ENCODE measurements at places on chromosomes 2 and 18.
A peak's percentile ranks its signal among the peaks of the same experiment; 100 is the strongest.

DNA sequence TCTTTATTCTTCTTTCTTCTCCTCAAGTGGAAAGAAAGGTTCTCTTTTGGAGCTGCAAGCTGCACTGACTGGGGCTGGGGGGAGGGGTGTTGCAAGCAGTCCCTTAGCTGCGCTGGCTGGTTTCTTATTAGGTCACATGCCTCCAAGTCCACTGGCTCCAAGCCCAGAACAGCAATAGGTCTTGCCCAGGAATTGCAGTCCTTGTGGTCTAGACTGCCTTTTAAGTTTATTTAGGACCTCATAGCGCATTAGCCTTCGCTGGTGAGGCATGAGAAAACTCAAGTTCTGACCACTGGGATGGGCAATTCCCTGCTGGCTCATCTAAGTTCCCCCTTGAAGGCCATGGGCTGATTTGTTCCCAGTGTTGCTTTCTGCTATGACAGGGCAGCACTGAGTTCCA lies 138.6 kb upstream of the SCN7A start:
- DNase-seq, result peak; percentile 98

DNA sequence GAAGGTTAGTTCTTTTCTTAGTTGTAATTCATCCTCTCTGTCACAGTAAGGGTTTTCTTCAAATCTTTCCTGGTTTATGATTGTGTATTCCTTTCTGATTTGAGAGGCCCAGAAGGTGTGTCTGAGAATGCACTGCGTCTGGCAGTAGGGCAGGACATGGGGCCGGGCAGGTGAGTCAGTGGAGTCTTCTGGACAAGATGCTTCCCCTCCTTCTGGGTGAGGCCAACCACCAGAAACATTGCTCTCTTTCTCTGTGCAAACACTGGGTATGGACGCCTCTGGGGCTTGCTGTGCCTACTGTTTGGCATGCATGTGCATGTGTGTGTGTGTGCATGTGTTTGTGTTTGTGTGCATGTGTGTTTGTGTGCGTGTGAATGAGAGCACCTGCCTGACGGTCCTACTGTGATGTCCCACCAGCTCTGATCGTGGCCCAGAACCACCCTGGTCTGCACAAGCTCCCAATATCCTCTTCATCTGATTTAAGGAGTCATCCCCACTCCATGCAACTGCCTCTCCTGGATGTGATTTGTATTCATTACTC lies 93.2 kb upstream of the DLX2 start:
- DNase-seq, result no peak

GRCh38 chr2:99484205-99484604 lies 5.6 kb downstream of the REV1 start:
- no peak for DNase-seq

GRCh38 chr2:182230561-182230960 lies 196.3 kb downstream of the PDE1A start:
- no peak for DNase-seq

GRCh38 chr2:43024515-43025011 lies 201.8 kb downstream of the ZFP36L2 start:
- DNase-seq, result peak; percentile 51

GRCh38 chr2:75311521-75311920 lies 112.2 kb upstream of the TACR1 start:
- DNase-seq, result no peak

DNA sequence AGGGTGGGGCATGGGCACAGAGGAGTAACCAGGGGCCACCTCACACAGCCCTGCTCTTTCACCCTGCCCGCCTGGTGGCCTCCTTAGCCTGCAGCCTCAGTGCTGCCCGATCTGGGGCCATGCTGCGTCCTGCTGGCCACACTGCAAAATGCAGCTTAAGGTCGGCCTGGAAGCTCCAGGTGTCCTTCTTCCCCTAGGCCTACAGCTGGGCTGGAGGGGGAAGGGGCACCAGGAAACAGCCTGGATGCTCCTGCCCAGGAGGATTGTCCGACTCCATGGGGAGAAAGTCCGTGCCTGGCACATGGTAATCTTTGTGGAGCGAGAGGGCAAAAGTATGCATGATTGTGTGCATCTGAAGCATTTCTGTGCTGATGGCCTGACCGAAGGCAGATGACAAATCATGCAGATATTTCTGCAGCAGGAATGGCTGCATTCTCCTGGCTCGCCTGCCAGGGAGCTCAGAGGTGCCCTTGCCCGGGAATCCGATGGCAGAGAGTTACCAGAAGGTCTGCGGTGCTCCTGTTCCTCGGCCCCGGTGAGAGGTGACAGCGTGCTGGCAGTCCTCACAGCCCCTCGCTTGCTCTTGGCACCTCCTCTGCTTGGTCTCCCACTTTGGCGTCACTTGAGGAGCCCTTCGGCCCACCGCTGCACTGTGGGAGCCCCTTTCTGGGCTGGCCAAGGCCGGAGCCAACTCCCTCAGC lies 12.8 kb upstream of the ALPP start:
- DNase-seq, result peak; percentile 50

- peak; percentile 91 for DNase-seq
Measured at GRCh38 chr18:12308386-12309100, 502 bp downstream of the TUBB6 start.

GRCh38 chr2:88442473-88442872 lies 10.0 kb downstream of the FOXI3 start:
- no peak for DNase-seq

DNA sequence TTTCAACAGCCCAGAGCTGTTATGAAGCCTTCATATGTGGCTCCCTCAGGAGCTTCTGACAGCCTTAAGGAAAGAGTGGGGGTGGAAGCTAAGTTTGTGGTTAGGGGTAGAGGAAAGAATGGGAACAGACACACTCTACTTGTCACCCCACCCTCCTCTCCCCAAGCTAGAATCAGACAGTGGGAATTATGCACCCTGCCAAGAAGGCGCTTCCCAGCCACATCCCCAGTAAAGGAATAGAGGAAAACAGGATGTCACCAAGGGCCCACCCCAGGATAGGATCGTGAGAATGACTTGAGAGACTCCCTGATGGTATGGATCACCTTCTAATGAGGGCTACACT lies 32.4 kb upstream of the EML4 start:
- no peak for DNase-seq
